ENCODE measurements at places on chromosomes 11 and 22. TPM values are rescaled to one million over a fixed set of nuclear protein-coding genes. Genes with fewer than 3 reads are reported as not detected.

- no peak for DNase-seq
- no peak overlapping the region for H3K4me3 ChIP-seq
- no peak overlapping the region for H3K27ac ChIP-seq
- no peaks in the 10 kb centered on the region for H3K27me3 ChIP-seq
- H3K4me1 ChIP-seq = peaks cover 35% of the 10 kb centered on the region
Observed at GRCh38 chr11:67252831-67253239, 13.4 kb upstream of the GRK2 start.

GRCh38 chr11:43880640-43881159 lies at the start of gene ALKBH3:
Gene ALKBH3, plus strand, starts transcription at chr11:43880831. Its CDS starts 1,822 bp downstream, at chr11:43882653.
- no peaks in the 10 kb centered on the region for H3K27me3 ChIP-seq
- DNase-seq = no peak
- H3K36me3 ChIP-seq = peaks cover 31% of the 10 kb centered on the region
- peak within 1 kb of the TSS; percentile 69 for H3K27ac ChIP-seq
- H3K4me1 ChIP-seq = peaks cover 20% of the 10 kb centered on the region

DNA sequence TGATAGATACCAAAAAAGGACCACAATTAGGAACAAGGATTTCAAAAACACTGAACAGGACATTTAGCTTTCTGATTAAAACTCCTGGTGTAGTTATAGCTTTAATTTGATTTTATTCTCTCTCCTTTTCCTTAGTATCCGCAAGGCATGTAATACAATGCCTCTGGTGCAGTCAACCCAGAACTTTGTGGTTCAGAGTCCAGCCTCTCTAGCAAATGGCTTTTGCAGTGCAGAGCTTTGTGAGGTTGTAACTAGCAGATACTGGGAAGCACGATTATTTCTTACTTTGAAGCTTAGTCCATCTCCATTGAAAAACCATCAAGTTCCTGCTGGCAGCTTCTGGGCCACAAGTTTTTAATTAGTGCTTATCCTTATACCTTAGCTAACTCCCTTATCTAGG lies 79.8 kb downstream of the GRIA4 start:
- H3K4me3 ChIP-seq = no peak overlapping the region

DNA sequence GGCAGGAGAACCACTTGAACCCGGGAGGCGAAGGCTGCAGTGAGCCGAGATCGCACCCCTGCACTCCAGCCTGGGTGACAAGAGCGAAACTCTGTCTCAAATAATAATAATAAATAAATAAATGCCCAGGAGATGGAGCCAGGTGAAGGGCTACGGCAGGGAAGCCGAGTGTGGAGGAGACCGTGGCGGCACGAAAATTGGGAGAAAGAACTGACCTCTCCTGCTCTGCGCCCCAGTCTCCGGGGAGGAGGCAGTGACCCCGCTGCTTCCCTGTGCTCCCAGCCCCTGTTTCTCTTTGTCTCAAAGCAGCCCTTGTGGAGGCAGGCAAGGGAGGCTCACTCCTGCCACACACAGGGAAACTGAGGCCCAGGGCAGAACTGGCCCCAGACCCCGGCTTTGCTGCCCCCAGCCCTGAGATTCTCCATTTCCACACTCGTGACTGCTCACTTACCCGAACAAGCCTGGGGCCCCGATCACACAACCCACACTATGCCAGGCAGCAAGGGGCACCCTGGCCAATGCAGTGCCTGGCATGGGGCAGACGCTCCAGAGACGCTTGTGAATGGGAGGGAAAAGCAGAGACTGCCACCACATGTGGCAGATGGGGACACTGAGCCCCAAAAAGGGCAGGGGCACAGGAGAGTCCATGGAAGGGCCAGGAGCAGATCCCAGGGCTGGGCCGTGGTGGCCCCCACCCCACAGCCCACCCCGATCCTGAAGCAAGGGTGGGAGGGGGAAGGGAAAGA lies 80.4 kb upstream of the PRR5 start:
- no peak for DNase-seq
- H3K4me1 ChIP-seq = no peaks in the 10 kb centered on the region
- H3K27me3 ChIP-seq = no peaks in the 10 kb centered on the region
- H3K27ac ChIP-seq = no peak overlapping the region
- no peak overlapping the region for H3K4me3 ChIP-seq

DNA sequence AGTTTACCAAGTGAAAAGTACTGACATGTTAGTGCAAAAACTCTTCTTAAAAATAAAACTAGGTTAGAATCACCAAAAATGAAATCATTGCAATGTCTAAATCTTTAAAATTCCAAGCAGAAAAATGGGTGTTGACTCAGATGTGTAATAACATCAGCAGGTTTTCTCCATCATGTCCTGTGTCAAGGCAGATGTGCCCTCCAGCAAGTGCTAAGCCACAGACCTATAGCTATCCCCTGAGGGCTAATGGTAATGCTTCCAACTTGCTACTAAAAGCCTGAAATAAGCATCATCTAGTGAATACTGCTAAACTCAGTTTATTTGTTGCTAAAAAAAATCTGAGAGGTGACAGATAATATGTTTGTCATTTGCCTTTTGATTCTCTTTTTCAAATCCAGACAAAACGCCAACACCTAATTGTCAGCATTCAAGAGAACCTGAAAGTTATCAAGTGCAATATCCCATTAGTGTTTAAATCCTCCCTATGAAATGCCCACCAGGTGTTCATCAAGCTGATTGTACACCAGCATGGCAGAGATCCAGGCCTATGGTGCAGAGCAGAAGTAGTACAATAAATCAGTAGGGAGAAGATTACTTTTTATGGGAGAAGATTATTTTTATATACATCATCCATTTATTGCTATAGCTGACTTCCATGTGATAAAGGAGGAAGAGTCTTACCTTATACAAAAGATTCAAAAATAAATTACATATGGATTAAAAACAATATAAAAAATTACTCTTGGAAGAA lies 55.1 kb upstream of the SYT9 start:
- H3K4me3 ChIP-seq = no peak overlapping the region
- no peaks in the 10 kb centered on the region for H3K27me3 ChIP-seq
- no peak overlapping the region for H3K27ac ChIP-seq
- H3K4me1 ChIP-seq = no peaks in the 10 kb centered on the region

- no peak overlapping the region for H3K4me3 ChIP-seq
- no peak for DNase-seq
- no peak overlapping the region for H3K27ac ChIP-seq
- no peaks in the 10 kb centered on the region for H3K27me3 ChIP-seq
- H3K36me3 ChIP-seq = no peaks in the 10 kb centered on the region
Observed at GRCh38 chr11:103887001-103887658, 149.3 kb upstream of the DDI1 start.

GRCh38 chr11:46712874-46713576 lies 6.0 kb upstream of the F2 start:
- no peaks in the 10 kb centered on the region for H3K36me3 ChIP-seq
- H3K4me1 ChIP-seq = peaks cover 7% of the 10 kb centered on the region
- no peaks in the 10 kb centered on the region for H3K27me3 ChIP-seq

- H3K27ac ChIP-seq = no peak overlapping the region
- no peaks in the 10 kb centered on the region for H3K36me3 ChIP-seq
- no peaks in the 10 kb centered on the region for H3K4me1 ChIP-seq
- no peak for DNase-seq
- H3K27me3 ChIP-seq = no peaks in the 10 kb centered on the region
Observed at GRCh38 chr11:132039521-132039920, 669.1 kb downstream of the NTM start.

DNA sequence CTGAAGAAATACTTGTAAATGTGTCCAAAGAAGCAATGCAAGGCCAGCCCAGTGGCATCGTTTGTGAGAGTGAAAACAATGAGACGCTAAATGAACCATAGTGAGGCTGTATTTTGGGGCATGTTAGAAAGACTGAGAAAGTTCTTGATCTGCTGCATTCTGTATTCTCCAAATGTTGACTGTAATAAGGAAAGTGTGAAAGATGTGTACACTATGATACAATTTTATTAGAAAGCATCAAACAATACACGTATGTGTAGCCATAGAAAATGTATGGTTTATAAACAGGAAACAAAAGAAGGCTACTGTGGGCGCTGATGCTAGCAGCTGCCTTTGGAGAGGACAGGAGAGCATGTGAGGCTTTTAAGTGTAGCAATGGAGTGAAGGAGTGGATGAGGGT lies 233.5 kb upstream of the E2F8 start:
- no peaks in the 10 kb centered on the region for H3K4me1 ChIP-seq
- H3K27me3 ChIP-seq = no peaks in the 10 kb centered on the region
- no peaks in the 10 kb centered on the region for H3K36me3 ChIP-seq
- no peak overlapping the region for H3K4me3 ChIP-seq

DNA sequence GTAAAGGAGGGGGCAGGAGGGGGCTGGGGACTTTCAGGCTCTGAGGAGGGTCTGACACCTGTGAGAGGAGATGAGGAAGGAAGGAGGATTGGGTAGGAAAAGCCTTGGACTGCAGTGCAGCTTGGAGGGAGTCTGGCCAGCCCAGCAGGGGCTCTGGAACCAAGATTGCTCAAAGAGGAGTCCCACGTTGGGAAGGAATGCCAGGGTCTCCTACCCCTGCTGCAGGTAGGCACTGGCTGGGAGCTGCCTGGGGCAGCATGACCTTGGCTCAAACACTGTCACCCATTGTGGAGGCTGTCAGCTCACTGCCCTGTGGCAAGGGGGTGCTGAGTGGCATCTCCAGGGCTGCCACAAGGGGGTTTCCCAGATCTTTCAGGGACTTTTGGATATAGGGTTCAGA lies 94.5 kb downstream of the RPS6KA4 start:
- H3K36me3 ChIP-seq = no peaks in the 10 kb centered on the region
- no peak overlapping the region for H3K4me3 ChIP-seq
- no peak for DNase-seq
- no peaks in the 10 kb centered on the region for H3K27me3 ChIP-seq
- peaks cover 15% of the 10 kb centered on the region for H3K4me1 ChIP-seq

GRCh38 chr22:50403701-50404101 lies 60.6 kb downstream of the PPP6R2 start:
- DNase-seq = no peak
- H3K4me1 ChIP-seq = peaks cover 17% of the 10 kb centered on the region
- no peaks in the 10 kb centered on the region for H3K27me3 ChIP-seq
- no peak overlapping the region for H3K4me3 ChIP-seq
- no peaks in the 10 kb centered on the region for H3K36me3 ChIP-seq

DNA sequence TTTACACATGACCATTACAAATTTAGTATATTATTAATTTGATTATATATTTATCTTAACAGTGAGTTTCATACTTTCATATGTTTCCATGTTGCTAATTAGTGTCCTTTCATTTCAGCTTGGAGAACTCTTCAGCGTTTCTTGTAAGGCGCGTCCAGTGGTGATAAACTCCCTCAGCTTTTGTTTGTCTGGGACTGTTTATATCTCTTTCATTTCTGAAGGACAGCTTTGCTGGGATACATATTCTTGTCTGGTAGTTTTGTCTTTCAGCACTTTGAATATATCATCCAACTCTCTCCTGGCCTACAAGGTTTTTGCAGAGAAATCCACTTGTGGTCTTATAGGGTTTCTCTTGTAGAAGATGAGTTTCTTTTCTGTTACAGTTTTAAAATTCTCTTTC lies 12.4 kb downstream of the BIRC2 start:
- DNase-seq = no peak
- no peak overlapping the region for H3K4me3 ChIP-seq
- H3K36me3 ChIP-seq = peaks cover 49% of the 10 kb centered on the region
- H3K27me3 ChIP-seq = no peaks in the 10 kb centered on the region
- no peak overlapping the region for H3K27ac ChIP-seq

- no peaks in the 10 kb centered on the region for H3K27me3 ChIP-seq
- no peak for DNase-seq
- no peak overlapping the region for H3K4me3 ChIP-seq
Observed at GRCh38 chr11:129453293-129453721, 77.7 kb downstream of the BARX2 start.

DNA sequence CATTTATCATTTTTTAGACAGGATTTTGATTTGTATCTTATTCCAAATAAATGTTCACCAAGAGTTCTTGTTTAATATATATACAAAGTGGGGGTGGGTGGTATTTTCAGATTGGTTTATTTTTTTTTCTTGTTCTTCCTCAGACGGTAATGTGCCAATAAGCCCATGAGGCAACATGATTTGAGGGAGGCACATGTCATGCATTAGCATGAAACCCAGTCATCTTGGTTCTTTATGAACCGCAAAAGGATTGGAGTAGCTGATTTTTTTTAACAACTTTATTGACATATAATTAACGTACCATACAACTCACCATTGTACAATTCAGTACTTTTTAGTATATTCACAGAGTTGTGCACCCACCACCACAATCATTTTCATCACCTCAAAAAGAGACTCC lies 2.7 kb downstream of the BCL2L13 start:
- no peak overlapping the region for H3K27ac ChIP-seq
- no peaks in the 10 kb centered on the region for H3K36me3 ChIP-seq
- no peak overlapping the region for H3K4me3 ChIP-seq
- H3K27me3 ChIP-seq = no peaks in the 10 kb centered on the region
- peaks cover 27% of the 10 kb centered on the region for H3K4me1 ChIP-seq

GRCh38 chr11:128759597-128759996 lies 65.7 kb downstream of the FLI1 start:
- H3K4me1 ChIP-seq = no peaks in the 10 kb centered on the region
- H3K36me3 ChIP-seq = no peaks in the 10 kb centered on the region
- no peak overlapping the region for H3K27ac ChIP-seq
- no peak for DNase-seq
- no peak overlapping the region for H3K4me3 ChIP-seq

GRCh38 chr11:86571273-86571948 lies 101.0 kb downstream of the ME3 start:
- H3K4me3 ChIP-seq = no peak overlapping the region
- H3K27ac ChIP-seq = no peak overlapping the region
- H3K27me3 ChIP-seq = no peaks in the 10 kb centered on the region
- peaks cover 22% of the 10 kb centered on the region for H3K4me1 ChIP-seq
- H3K36me3 ChIP-seq = no peaks in the 10 kb centered on the region
- DNase-seq = no peak

GRCh38 chr11:27472398-27473016 lies at the start of gene LGR4:
Gene LGR4, minus strand, starts transcription at chr11:27472790. Its CDS starts 488 bp downstream, at chr11:27472302.
- no peaks in the 10 kb centered on the region for H3K27me3 ChIP-seq
- H3K27ac ChIP-seq = peak within 1 kb of the TSS; percentile 86
- DNase-seq = peak; percentile 97
- no peaks in the 10 kb centered on the region for H3K36me3 ChIP-seq
- peak within 1 kb of the TSS; percentile 88 for H3K4me3 ChIP-seq
- H3K4me1 ChIP-seq = peaks cover 42% of the 10 kb centered on the region

The PHOX2A gene
- 3.4 TPM for total RNA-seq

The NOL12 gene
- total RNA-seq = 28.2 TPM

The KIRREL3 gene
- not detected for total RNA-seq

The TESMIN gene
- total RNA-seq = 8.3 TPM

The IL18 gene
- total RNA-seq = 48.6 TPM

The CASTOR1 gene
- 51.8 TPM for total RNA-seq

The PIK3IP1 gene
- 32.4 TPM for total RNA-seq

The IGF2 gene
- 56.5 TPM for total RNA-seq

All from vagina (tissue), 2 donors.